Neural progenitor cell (in vitro differentiated cells): ENCODE measurements at places on chromosomes 7 and 10.

DNA sequence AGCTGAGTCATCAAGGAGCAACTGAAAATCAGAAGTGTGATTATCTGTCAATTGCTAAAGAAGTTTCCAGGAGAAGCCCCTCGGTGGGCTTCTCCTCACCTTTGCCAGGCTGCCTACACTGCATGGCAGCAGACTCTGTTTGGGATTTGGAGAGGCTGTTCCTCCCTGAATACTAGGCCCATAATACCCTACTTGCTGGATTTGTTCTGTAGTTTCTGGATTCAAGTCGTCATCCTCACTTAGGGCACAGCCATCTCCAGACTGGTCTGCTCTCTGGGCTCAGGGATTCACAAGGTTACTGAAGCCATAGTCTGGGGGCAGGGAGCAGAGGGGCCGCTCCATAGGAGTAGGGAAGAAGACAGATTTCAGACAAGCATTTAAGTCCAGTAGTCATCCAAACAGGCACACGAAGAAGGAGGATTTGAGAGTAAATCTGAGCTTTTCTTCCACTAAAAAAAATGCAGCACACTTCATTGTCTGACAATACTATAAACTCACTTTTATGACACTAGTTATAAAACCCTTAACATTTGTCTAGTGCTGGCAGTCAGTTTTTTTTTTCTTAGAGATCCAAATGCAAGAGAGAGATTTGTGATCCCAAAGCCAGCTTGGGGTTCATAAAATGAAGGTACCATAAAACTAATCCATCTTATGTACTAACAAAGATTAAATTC is 723.3 kb downstream of the GRID1 start:
- DNase-seq, result no peak

GRCh38 chr10:96863922-96864543 is 31.9 kb downstream of the LCOR start:
- no peak for DNase-seq

- DNase-seq, result peak; percentile 94
These were observed at the start of gene SLC25A13 for GRCh38 chr7:96321658-96322372. Gene SLC25A13 (minus strand): TSS chr7:96322098. CDS start chr7:96321956, 142 bp downstream.

- DNase-seq, result no peak
These were observed 128.7 kb downstream of the GNAI1 start for GRCh38 chr7:80263333-80263732.

- no peak for DNase-seq
These were observed 65.3 kb downstream of the C1GALT1 start for GRCh38 chr7:7247658-7248057.

- DNase-seq, result peak; percentile 82
These were observed 27.1 kb downstream of the LRRC20 start for GRCh38 chr10:70355051-70356021.

DNA sequence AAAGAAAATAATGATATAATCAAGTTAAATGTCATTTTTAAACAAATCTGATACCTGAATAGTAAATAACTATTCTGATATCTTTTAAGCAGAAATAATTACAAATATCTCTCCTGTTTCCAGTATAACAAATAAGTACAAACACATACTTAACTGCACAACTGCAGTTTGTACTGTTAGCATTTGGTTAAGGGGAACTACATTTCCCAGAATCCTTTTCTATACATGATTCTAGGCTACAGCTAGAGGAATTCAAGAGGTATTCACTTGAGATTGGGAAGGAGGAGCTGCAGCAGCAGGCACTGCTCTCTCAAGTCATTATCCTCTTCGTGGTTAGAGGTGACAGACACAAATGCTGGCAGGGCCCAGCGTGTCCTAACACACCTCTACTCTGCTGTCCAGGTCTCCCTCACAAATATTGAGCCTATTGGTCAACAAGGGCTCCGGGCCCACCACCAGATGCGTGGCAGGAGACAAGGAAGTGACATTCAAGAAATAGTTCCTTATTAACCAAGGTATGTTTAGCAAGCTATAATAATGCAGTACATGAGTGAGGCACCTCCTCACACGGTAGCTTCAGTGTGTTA is 255.1 kb upstream of the MKLN1 start:
- DNase-seq, result peak; percentile 59

DNA sequence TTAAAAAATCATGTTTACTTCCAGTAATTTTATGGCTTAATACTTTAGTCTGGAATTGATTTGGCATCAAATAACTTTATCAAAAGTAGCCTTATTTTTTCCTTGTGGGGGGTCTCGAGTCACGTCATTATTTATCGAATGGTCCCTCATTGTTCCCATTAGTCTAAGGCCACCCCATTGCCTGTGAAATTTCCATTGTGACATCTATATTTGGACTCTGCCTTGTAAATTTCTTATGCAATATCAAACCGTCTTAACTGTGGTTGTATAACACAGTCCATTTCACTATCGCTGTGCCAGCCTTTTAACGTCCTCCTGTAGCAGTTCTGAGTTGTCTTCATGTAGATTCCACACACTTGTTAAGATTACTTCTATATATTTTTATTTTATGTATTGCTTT is 103.9 kb upstream of the RET start:
- DNase-seq, result no peak

DNA sequence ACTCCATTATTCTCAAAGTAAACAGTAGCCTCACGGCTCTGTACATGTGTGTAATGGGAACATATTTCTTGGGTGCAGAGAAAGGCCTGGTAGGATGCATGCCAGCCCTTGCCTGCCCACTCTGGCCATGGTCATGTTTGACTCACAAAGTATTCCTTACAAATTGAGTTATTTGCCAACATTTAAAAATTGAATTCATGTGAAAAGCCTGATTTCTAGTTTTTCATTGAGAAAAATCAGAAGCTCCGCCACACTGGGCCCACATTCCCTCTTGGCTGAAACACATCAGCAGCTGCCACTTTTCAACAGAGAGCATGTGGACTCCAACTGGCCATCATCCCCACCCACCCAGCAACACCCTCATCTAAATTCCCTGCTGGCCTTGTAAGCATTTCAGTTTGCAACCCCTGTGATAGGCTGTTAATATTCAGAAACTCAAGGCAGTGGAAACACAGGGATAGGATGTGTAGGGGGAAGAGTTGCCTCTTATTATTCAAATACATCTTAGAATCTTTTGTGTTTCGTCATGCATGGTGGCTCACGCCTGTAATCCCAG is 40.9 kb downstream of the CDH23 start:
- no peak for DNase-seq

GRCh38 chr7:87876869-87877234 is 559 bp downstream of the DBF4 start:
- peak; percentile 84 for DNase-seq

DNA sequence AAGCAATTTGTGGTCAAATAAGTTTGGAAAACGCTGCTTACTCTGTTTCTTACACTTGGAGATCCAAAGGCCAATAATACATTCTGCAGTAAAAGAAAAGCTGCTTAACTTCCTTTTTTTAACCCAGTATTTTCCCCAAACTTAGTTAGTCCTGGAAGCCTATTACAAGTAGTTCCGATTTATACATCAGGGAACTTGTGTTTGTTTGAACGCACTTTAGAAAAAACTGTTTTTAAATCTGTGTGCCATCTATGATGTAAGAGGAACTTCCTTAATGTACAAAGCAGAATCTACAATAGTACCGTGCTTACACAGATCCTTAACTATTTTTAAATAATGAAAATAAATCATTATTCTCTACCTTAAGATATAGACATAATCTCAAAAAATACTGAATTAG is 23.0 kb downstream of the SFR1 start:
- no peak for DNase-seq

DNA sequence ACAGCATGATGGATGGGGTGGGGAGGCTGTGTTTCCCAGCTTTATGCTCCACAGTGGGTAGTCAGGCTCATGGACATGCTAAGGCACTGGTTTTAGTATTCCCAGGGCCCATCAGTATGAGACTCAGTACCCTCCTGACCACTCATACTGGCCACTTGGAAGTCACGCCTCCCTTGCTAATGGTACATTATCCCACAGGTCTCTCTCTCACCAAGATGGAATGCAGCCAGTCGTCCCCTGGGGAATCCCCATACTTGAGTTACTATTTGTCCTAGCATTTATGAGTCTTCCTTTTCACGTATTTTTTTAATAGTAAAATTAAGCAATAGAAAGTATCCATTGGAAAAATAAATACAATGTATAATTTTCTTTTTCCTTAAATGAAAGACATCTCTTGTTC is 80.6 kb upstream of the TBX20 start:
- no peak for DNase-seq

DNA sequence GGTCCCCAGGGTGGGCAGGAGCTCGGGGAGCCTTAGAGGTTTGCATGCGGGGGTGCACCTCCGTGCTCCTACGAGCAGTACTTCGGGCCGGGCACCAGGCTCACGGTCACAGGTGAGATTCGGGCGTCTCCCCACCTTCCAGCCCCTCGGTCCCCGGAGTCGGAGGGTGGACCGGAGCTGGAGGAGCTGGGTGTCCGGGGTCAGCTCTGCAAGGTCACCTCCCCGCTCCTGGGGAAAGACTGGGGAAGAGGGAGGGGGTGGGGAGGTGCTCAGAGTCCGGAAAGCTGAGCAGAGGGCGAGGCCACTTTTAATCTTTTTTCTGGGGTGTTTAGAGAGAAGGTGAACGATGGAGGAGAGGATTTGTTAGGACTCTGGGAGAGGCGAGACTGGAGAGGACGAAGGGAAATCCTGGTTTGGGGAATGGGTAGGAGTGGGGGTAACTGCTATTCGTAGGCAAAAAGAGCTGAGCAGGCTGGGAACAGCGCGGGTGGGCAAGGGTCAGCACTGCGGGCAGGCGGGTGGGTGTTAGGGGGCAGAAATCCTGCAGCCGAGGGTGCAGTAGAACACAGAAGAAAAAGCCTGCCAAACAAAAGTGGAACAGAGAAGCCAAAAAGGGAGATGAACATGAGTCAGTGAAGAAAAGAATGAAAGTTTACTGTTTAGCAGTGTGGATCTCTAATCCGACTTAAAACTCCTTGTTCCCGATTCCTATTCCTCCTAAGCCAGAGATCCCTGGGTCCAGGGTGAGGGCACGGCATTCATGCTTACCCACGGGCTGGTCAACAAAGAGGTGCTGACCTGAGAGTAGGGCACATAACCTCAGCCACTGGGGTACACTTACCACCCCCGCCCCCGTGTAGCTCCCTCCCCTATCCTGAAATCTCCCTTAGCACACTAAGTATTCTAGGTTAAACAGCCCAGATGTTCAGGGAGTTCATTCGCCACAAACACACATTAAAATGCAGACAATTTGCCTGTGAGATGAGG is 26.9 kb downstream of the PRSS2 start:
- peak; percentile 31 for DNase-seq

GRCh38 chr10:15824498-15824897 is 35.8 kb downstream of the MINDY3 start:
- DNase-seq, result no peak

- DNase-seq, result no peak
These were observed 2.3 kb downstream of the GLRX3 start for GRCh38 chr10:130138479-130138866.

DNA sequence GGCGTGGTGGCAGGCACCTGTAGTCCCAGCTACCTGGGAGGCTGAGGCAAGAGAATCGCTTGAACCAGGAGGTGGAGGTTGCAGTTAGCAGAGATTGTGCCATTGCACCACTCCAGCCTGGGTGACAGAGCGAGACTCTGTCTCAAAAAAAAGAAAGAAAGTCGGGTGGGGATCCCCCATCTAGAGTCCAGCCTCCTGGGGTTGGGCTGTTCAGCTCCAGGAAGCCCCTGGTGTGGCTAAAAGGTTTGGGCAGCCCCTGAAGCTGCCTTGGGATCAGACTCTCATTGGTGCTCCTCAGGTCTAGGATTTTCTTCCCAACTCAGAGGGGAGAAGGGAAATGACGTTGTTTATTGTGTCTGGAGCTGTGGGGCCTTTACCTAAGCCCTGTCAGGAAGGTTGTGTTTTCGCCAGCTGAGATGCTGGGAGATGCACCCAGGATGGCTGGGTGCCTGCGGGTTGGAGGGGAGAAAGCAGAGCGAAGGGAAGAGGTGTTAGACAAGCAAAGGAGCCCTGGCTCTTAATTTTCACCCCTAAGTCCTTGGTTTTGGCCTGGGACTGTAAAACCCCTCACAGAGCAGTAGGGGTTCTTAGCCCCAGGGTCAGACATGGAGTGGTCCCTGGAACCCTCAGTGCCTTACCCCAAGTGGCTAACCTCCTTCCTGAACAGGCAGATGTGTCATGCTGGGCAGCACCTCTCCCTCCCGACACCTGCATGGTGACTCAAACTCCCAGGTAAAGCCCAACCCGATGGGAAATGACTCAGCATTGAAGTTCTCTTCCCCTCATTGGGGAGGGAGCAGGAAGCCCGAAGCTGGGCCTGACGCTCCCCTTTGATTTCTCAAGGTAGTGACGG is 21.1 kb downstream of the PLAU start:
- no peak for DNase-seq

GRCh38 chr7:152464312-152465118 is 28.7 kb upstream of the KMT2C start:
- DNase-seq, result peak; percentile 81

DNA sequence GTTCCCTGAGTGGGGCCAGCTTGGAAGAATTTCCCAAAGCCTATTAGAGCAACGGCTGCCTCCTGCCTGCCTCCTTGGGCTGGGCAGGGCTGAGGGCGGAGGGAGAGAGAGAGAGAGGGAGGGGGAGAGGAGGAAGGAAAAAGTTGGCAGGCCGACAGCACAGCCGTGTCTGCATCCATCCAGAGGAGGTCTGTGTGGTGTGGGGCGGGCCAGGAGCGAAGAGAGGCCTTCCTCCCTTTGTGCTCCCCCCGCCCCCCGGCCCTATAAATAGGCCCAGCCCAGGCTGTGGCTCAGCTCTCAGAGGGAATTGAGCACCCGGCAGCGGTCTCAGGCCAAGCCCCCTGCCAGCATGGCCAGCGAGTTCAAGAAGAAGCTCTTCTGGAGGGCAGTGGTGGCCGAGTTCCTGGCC is at the start of gene AQP1:
Gene AQP1, plus strand, starts transcription at position 293 of the 409 bp plus-strand sequence. Its CDS starts 57 bp downstream, at position 350.
- peak; percentile 53 for DNase-seq

DNA sequence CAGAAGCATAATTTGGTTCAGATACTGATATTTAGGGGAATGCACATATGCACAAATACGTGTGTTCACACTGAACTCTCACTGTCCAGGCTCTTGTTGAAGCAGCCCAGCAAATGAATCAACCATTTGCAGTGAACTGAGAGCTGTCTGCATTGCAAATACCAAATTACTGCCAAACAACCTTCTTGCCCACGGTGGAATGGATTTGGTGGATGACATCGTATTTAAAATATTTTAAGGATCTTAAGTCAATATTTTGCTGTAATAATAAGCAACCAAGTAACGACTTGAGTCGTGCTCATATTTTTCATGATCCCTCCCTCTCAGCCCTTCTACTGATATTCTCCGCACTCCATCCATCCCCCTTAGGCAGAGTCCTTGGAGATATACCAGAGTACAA is 107.9 kb upstream of the FEZF1 start:
- DNase-seq, result no peak

- DNase-seq, result no peak
These were observed 2.2 kb upstream of the ADIRF start for GRCh38 chr10:86965986-86966654.

GRCh38 chr7:73668886-73669230 is 1.2 kb downstream of the VPS37D start:
- DNase-seq, result no peak

- peak; percentile 77 for DNase-seq
These were observed 472.0 kb downstream of the KCNMA1 start for GRCh38 chr10:77165445-77166208.

GRCh38 chr7:133784486-133785001 is 342.6 kb upstream of the LRGUK start:
- DNase-seq, result no peak
